ENCODE measurements at places on chromosomes 6 and 20. TPM values are rescaled to one million over a fixed set of nuclear protein-coding genes. Genes with fewer than 3 reads are reported as not detected.

DNA sequence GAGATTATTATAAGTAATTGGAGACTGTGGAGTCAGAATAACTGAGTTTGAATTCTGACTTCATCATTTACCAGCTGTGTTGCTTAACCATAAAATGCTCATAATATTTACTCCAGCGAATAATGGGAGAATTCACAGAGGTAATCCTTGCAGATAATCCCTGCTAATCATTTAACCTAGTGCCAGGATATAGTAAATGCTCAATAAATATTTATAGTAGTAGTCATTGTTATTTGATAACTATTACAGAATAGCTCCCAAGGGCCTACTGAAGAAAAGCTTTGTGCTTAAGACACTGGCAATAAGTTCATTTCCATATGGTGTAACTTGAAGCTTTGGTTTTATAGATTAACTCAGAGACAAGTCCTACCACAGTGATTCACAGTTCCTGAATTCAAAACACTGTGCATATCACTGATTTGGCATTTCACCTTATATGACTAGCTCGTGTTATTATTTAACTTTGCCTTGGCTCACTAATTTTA lies 208.8 kb upstream of the PLCB4 start:
- H3K27ac ChIP-seq = no peak overlapping the region
- no peak overlapping the region for H3K4me3 ChIP-seq
- no peaks in the 10 kb centered on the region for H3K27me3 ChIP-seq
- H3K36me3 ChIP-seq = no peaks in the 10 kb centered on the region

DNA sequence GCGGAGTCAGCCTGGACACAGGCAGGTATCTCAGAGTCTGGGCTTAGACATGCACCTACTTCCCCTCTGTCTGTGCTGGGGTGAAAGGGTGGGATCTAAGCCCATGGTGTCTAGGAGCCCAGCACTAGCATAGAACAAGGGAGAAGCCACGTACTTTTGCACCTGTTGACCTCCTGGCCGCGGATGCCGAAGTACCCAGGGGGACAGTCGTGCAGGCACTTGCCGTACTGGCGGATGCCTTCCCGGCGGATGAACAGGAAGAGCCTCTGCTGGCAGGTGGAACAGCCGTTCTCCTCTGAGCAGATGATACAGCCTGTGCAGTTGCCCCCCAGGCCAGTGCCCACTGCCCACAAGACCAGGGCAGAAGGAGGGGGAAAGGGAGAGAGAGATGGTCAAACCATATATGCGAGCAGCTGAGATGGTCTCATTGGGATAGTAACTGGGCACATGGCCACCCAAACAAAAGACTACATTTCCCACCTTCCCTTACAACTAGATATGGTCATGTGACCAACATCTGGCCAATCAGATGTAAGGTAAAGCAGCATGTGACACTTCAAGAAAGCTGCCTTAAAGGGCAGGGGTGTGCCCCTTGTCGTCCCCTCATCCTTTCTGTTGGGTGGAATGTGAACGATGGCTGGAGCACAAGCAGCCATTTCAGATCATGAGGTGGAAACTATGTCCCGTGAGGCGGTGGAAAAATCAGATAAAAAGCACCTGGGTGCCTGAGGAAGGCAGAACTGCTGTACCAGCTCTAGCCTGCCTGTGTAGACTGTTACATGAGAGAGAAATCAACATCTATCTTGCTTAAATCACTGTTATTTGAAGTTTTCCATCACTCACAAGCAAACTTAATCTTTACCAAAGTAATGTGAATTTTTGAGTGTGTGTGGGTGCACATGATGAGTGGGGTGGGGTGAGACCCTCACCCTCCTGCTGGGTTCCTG lies 34.0 kb downstream of the RSPO4 start:
- H3K36me3 ChIP-seq = no peaks in the 10 kb centered on the region
- no peak overlapping the region for H3K4me3 ChIP-seq
- DNase-seq = no peak
- H3K27ac ChIP-seq = no peak overlapping the region
- H3K27me3 ChIP-seq = no peaks in the 10 kb centered on the region

GRCh38 chr20:63529180-63529860 lies 7.9 kb downstream of the PTK6 start:
- no peaks in the 10 kb centered on the region for H3K27me3 ChIP-seq
- no peaks in the 10 kb centered on the region for H3K36me3 ChIP-seq
- no peak for DNase-seq
- no peak overlapping the region for H3K4me3 ChIP-seq
- no peak overlapping the region for H3K27ac ChIP-seq
- H3K4me1 ChIP-seq = peaks cover 23% of the 10 kb centered on the region

GRCh38 chr6:149212892-149213801 lies 104.4 kb upstream of the TAB2 start:
- H3K4me3 ChIP-seq = no peak overlapping the region
- no peaks in the 10 kb centered on the region for H3K27me3 ChIP-seq
- no peaks in the 10 kb centered on the region for H3K4me1 ChIP-seq
- no peaks in the 10 kb centered on the region for H3K36me3 ChIP-seq
- H3K27ac ChIP-seq = no peak overlapping the region
- no peak for DNase-seq

DNA sequence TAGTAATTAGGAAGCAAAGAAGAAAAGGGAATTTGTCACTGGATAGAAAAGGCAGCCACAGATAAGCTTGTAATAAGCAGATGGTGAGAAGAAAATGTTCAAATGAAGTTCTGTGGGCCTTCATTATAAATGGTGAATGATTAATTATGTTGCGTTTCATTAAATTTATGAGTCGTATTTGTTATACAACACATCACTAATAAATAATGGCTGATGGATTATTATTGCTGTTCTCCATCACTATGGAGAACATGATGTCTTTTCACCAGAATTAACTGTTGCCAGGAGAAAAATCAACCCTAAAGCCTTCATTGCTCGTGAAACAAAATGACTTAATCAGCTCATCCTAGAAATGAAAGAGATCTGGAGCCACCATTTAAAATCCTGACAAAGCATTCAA lies 158.5 kb downstream of the BTBD3 start:
- no peak overlapping the region for H3K4me3 ChIP-seq
- no peaks in the 10 kb centered on the region for H3K4me1 ChIP-seq
- H3K27ac ChIP-seq = no peak overlapping the region
- H3K36me3 ChIP-seq = no peaks in the 10 kb centered on the region
- H3K27me3 ChIP-seq = no peaks in the 10 kb centered on the region
- DNase-seq = no peak

DNA sequence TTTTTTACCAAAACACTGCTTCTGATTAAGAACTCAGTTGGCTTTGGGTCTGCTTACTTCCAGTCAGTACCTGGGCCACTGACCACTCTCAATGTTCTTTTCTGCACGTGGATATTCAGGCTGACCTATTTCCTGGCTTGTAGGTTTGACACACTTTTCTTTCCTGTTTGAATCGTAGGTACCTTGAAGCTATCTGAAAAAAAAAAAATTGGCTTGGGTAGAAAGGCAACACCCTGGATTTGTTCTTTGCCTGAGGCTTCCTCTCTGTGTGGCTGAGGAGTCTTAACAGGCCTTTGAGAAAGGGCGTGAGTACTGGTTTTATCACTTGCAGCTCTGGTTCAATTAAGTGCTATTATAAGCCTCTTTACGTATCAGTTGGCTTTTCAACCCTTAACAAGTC lies 60.6 kb upstream of the IL20RA start:
- H3K27me3 ChIP-seq = no peaks in the 10 kb centered on the region
- no peaks in the 10 kb centered on the region for H3K36me3 ChIP-seq
- H3K27ac ChIP-seq = no peak overlapping the region
- no peak overlapping the region for H3K4me3 ChIP-seq

Gene PTCHD4
- total RNA-seq = not detected
